NCI-H460 (cell line): ENCODE measurements at places on chromosomes 2 and 18.

- no peak for DNase-seq
These were observed 12.0 kb downstream of the SMARCAL1 start for GRCh38 chr2:216424274-216424673.

DNA sequence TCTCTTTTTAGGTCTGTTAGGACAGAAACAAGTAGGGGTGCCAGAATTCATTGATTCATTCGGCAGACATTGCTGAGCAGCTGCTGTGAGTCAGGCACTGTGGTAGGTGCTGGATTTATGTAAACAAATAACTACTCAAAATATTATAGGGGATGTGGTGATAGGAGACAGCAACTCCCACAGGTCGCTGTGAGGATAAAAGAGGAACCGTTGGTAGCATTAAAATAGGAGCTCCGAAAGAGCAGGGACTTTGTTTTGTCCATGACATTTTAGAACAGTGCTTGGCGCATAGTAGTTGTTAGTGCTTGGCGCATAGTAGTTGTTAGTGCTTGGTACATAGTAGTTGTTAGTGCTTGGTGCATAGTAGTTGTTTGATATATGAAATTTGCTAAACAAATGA is 29.2 kb downstream of the ATP6V1C2 start:
- no peak for DNase-seq

GRCh38 chr2:223270548-223270947 is 218.6 kb downstream of the KCNE4 start:
- no peak for DNase-seq

GRCh38 chr2:58957188-58957840 is 716.2 kb upstream of the FANCL start:
- DNase-seq, result no peak

GRCh38 chr18:45916302-45916701 is 50.8 kb downstream of the EPG5 start:
- no peak for DNase-seq

DNA sequence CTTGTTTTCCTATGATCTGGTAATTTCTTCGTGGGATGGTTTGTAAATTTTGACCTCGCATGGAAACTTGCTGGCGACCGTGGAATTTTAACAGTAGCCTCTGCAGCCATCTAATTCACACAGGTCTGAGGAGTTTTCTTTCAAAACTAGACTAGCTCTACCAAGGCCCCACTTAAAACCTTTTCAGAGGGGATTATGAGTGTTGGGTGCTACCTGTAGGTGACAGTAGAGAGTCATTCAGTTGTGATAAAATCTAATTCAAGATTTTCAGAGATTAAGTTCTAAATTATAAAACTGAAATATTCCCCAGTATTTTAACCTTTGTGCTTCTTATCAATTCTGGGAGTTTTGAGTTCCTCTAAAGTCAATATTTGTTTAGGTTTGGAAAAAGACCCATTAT is 31.0 kb downstream of the THSD7B start:
- DNase-seq, result no peak

GRCh38 chr18:11981192-11981542 is at the start of gene IMPA2:
TSS of gene IMPA2 (plus strand) at chr18:11981507. CDS start at chr18:11981670, 163 bp downstream.
- DNase-seq, result no peak
